Immature natural killer cell (primary cell): ENCODE measurements at places on chromosomes 4 and X. TPM values are rescaled to one million over a fixed set of nuclear protein-coding genes. Genes with fewer than 3 reads are reported as not detected.
A peak's percentile ranks its signal among the peaks of the same experiment; 100 is the strongest.

Gene SYP
- polyA plus RNA-seq, result not detected

- peaks cover 26% of the 10 kb centered on the region for H3K4me1 ChIP-seq
- H3K4me3 ChIP-seq, result no peak overlapping the region
- DNase-seq, result no peak
- H3K27ac ChIP-seq, result peak overlapping the region; percentile 98
These were observed 3.1 kb upstream of the CDK16 start for GRCh38 chrX:47215291-47215900.

Gene DUX4
- polyA plus RNA-seq, result not detected

GRCh38 chr4:188864741-188865140 is 725.5 kb downstream of the TRIML1 start:
- H3K27ac ChIP-seq, result no peak overlapping the region
- peaks cover 2% of the 10 kb centered on the region for H3K27me3 ChIP-seq
- H3K4me3 ChIP-seq, result no peak overlapping the region
- no peak for DNase-seq
- no peaks in the 10 kb centered on the region for H3K36me3 ChIP-seq

- DNase-seq, result no peak
- H3K27me3 ChIP-seq, result peaks cover 2% of the 10 kb centered on the region
- no peaks in the 10 kb centered on the region for H3K36me3 ChIP-seq
- no peaks in the 10 kb centered on the region for H3K4me1 ChIP-seq
- H3K27ac ChIP-seq, result no peak overlapping the region
These were observed 917.0 kb upstream of the LCORL start for GRCh38 chr4:18938343-18939099.

- no peak overlapping the region for H3K27ac ChIP-seq
- no peaks in the 10 kb centered on the region for H3K4me1 ChIP-seq
- H3K36me3 ChIP-seq, result no peaks in the 10 kb centered on the region
These were observed 90.9 kb downstream of the CPZ start for GRCh38 chr4:8683462-8683861.

Gene GPC4
- polyA plus RNA-seq, result not detected

DNA sequence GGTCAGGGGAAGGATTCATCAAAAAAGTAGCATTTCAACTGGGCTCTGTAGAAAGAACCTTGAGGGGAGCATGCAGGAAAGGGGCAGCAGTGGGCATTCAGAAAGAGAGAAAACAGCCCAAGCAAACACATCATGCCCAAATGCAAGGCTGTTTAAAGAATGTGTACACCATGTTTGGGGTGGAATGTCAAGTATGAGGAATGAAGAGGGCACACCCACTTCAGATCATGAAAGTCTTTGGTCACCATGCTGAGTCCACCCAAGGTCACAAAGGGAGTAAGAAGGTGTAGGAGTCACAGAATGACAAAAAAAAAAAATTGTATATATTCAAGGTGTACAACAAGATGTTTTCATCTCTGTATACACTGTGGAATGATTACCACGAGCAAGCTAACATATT is 9.4 kb downstream of the S100G start:
- no peaks in the 10 kb centered on the region for H3K4me1 ChIP-seq
- no peak overlapping the region for H3K27ac ChIP-seq
- no peak overlapping the region for H3K4me3 ChIP-seq
- no peaks in the 10 kb centered on the region for H3K36me3 ChIP-seq

DNA sequence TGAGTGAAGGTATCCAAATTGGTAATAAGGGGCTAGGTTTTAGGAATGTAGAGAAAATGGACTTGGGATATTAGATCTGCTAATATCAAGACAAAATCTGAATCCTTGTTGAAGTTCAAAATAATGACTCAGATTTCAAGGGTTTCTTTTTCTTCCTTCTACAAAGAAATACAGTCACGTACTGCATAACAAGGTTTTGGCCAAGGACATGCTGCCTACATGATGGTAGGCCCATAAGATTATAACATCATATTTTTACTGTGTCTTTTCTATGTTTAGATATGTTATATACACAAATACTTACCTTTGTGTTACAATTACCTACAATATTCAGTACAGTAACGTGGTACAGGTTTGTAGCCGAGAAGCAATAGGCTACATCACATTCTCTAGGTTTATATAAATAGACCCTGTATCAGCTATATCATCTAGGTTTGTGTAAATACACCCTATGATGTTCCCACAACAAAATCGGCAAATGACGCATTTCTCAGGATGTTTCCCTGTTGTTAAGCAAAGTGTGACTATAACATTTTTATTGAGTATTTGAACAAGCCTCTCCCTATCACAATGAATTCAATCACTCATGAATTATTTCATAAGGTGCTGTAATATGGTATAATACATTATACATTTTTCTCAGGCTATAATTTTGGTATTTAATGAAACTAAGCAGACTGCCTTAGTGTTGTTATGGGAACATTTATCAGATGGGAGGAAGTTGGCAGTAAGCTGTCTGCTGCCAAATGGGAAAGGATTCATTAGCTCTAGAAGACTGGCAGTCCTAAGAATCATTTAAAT is 186.3 kb downstream of the PPP3CA start:
- H3K36me3 ChIP-seq, result no peaks in the 10 kb centered on the region
- H3K27me3 ChIP-seq, result peaks cover 2% of the 10 kb centered on the region
- no peak for DNase-seq
- H3K4me3 ChIP-seq, result no peak overlapping the region

Gene COL4A6
- polyA plus RNA-seq, result not detected

Gene NUDT10
- 1.4 TPM for polyA plus RNA-seq

Gene POU3F4
- not detected for polyA plus RNA-seq

DNA sequence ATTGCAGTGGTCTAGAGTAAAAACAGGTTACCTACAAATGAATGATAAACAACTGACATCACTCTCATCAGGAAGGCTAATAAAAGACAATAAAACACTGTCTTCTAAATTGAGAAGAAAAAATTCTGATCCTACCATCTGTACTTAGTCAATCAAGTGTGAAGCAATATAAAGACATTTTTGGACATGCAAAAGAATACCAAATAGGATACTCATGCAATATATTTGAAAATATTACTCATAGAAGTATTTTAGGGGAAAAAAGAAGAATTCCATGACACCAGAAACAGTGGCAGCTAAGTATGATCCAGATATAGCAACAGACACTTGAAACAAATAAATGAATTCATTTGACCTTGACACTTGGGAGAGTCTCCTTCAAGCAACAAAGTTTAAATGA is 63.8 kb upstream of the FAM120C start:
- no peak overlapping the region for H3K4me3 ChIP-seq
- H3K4me1 ChIP-seq, result no peaks in the 10 kb centered on the region
- DNase-seq, result no peak

Gene ZNF595
- 54.4 TPM for polyA plus RNA-seq

DNA sequence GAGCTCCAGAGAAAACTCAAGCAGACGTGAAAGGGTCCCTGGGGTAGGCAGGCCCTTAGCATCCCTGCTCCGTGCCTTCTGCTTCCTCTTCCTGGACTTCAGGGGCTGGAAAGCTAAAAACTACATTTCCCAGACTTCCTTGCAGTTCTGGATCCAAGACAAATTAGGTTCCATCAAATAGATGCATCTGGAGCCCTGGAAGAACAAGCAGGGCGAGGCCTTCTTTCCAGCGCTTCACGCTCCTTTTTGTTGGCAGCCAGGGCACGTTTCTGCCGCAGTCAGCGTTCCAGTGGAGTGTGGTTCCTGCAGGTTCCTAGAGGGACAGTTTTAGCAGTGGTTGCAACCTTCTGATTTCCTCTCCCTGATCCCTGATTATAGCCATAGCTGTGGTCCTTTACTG is 53.6 kb upstream of the MSX1 start:
- no peaks in the 10 kb centered on the region for H3K4me1 ChIP-seq
- no peak for DNase-seq
- H3K36me3 ChIP-seq, result no peaks in the 10 kb centered on the region

GRCh38 chr4:160175064-160175643 is 1072.3 kb downstream of the RAPGEF2 start:
- H3K4me1 ChIP-seq, result no peaks in the 10 kb centered on the region
- H3K4me3 ChIP-seq, result no peak overlapping the region
- peaks cover 3% of the 10 kb centered on the region for H3K36me3 ChIP-seq
- no peak for DNase-seq

GRCh38 chr4:179307297-179308136 is 1865.3 kb upstream of the AGA start:
- H3K27ac ChIP-seq, result no peak overlapping the region
- no peaks in the 10 kb centered on the region for H3K27me3 ChIP-seq
- H3K4me3 ChIP-seq, result no peak overlapping the region
- H3K36me3 ChIP-seq, result no peaks in the 10 kb centered on the region

Gene RBMX2
- 18.3 TPM for polyA plus RNA-seq

DNA sequence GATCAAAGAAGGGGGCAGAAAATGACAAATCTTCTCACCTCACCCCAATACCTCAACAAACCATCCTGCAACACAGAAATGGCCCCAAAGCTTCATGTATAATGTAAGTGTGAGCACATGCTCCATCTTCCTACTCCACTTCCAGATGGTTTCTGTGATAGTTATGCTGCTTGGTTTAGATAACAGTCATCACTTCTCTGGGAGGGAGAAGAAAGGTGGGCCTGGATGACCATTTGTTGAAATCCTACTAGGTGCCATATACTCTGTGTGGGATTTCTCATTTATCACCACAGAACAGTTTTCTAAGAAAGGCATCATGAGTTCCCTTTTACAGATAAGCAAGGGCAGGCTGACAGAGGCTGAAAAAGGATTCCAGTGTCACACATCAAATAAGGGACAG is 31.3 kb upstream of the NXF3 start:
- H3K36me3 ChIP-seq, result no peaks in the 10 kb centered on the region
- no peak for DNase-seq
- no peak overlapping the region for H3K4me3 ChIP-seq
- peaks cover 4% of the 10 kb centered on the region for H3K27me3 ChIP-seq
- no peak overlapping the region for H3K27ac ChIP-seq

GRCh38 chr4:53494851-53495250 is 96.4 kb downstream of the LNX1 start:
- no peaks in the 10 kb centered on the region for H3K36me3 ChIP-seq
- no peaks in the 10 kb centered on the region for H3K4me1 ChIP-seq
- DNase-seq, result no peak
- peaks cover 5% of the 10 kb centered on the region for H3K27me3 ChIP-seq

Gene GPR119
- not detected for polyA plus RNA-seq

DNA sequence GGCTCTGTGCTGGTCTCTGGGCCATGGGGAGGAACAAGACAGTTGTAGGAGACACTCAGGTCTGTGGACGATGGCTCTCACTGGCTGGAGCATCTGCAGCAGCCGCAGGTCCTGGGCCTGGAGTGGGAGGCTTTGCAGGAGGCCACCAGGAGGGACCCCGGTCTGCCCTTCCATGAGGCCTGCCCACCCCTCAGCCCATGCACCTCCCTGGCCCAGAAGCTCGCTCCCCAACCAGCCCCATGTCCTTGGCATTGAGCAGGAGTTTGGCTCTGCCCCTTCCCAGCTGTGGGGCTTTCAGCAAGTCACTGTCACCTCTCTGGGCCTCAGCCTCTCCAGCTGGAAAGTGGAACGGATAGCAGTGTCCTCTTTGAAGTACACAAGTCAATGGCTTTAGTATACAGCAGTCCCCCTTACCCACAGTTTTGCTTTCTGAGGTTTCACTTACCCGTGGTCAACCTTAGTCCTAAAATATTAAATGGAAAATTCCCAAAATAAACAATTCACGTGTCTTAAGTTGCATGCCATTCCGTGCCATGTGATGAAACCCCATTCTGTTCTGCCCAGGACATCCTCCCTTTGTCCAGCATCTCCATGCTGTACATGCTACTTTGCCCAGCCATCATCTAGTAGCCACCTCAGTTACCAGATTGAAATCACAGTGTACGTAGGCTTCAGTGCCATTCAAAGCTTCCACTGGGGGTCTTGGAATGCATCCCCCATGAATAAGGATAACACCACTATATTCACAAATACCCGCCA is 104.0 kb downstream of the CPZ start:
- H3K4me3 ChIP-seq, result no peak overlapping the region
- no peaks in the 10 kb centered on the region for H3K36me3 ChIP-seq
- H3K27ac ChIP-seq, result no peak overlapping the region
- peaks cover 5% of the 10 kb centered on the region for H3K27me3 ChIP-seq
- DNase-seq, result no peak

DNA sequence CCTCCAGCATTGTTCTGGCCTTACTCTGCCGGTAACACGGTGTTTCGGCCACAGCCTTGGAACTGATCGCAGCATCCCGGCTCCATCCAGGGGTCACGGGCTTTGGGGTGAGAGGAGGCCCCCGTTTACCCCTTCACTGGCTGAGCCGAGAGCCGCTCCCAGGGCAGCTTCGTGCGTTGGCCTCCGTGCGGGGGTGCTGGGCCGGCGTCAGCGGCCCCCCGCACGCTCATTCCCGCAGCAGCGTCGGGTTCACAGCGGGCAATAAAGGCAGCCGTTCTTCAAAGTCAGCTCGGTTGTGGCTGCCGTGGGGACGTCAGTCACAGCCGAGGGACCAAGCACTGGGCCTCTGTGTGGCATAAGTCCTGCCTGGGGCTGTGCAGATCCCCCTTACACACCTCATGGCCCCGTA is 25.3 kb upstream of the PLCXD1 start:
- DNase-seq, result no peak
- H3K27me3 ChIP-seq, result peaks cover 1% of the 10 kb centered on the region
- H3K4me1 ChIP-seq, result peaks cover 16% of the 10 kb centered on the region
- H3K4me3 ChIP-seq, result no peak overlapping the region
- no peak overlapping the region for H3K27ac ChIP-seq
- H3K36me3 ChIP-seq, result no peaks in the 10 kb centered on the region

DNA sequence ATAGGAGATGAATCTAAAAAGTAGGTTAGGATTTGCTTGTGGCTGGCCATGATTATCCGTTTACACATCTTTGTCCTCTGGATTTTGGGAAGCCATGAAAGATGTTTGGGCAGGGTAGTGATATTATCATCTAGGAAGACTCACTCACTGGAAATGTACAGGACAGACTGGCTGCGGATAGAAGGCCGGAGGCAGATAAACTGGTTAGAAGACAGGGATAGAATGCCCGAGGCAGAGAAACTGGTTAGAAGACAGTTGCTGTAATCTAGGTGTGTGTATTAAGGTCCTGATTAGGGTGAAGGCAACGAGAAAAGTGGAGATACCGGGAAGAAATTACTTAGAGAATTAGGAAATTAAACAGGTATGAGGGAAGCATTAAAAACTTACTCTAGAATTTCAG is 68.8 kb downstream of the SPRY1 start:
- DNase-seq, result no peak
- no peaks in the 10 kb centered on the region for H3K4me1 ChIP-seq
- no peaks in the 10 kb centered on the region for H3K36me3 ChIP-seq
- H3K27me3 ChIP-seq, result peaks cover 5% of the 10 kb centered on the region
- no peak overlapping the region for H3K4me3 ChIP-seq

DNA sequence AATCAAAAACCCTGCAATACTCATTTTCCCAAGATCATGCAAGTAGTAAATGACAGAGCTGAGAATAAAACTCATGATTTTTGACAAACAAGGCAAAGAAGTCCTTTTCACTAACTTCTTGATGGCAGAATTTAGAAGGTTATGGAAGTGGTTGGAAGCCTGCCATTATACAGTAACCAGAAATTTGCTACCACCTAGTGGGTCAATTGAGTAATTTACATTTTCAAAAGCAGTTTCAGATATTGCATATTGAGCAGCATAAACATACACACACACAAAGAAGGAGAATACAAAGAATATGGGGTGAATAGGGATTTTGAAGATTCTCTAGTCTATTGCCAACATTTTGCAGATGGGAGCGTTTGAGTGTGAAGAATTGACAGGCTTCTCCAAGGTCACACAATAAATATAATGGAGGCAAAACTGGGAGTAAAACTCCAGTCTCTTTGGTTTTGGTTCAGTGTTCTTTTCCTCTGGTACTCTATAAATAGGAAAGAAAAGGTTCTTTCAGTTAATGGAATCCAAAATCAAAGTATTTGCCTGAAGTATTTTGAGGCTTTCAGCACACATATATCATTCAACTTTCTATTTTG is 70.2 kb downstream of the GC start:
- no peak overlapping the region for H3K27ac ChIP-seq
- peak; percentile 35 for DNase-seq
- H3K27me3 ChIP-seq, result peaks cover 6% of the 10 kb centered on the region
- no peak overlapping the region for H3K4me3 ChIP-seq
- no peaks in the 10 kb centered on the region for H3K4me1 ChIP-seq
- H3K36me3 ChIP-seq, result no peaks in the 10 kb centered on the region
